ENCODE measurements at places on chromosomes 16 and 17.

DNA sequence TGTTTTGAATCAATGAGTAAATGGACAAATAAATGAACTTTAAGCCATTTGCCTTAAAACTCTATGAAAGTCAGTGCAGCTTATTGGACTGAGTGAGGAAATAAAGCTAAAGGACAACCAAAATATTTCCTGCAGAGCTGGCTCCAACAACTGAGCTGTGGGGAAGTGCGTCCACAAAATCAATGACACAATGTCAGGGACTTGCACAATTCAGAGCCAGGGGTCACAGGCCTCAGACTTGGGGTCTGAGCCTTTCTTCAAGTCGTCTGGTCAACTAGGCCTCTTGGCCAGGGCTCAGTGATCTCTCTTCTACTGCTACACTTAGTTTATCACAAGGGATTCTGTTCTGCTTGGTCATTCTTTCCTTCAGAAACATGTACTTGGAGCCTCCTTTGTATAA is 26.2 kb upstream of the RHBDL3 start:
- DNase-seq, result no peak

DNA sequence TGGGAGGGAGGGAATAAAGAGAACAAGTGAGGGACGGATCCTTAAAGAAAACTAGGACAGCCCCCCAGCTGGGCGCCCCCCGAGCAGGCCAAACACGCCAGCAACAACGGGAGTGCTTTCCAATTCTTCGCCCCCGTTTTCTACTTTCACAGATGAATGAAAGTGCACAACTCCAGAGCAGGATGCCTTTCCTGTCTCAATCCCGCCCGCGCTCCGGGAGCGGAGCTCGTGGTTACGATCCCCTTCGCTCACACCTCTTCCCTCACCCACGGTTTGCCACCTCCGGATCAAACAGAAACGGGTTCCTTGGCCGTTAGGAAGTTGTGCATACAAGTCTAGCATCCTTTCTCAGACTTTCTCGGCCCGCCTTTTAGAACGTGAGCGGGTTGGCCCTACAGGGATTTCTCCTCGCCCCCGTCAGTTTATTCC is 680 bp downstream of the SKA2 start:
- DNase-seq, result no peak

DNA sequence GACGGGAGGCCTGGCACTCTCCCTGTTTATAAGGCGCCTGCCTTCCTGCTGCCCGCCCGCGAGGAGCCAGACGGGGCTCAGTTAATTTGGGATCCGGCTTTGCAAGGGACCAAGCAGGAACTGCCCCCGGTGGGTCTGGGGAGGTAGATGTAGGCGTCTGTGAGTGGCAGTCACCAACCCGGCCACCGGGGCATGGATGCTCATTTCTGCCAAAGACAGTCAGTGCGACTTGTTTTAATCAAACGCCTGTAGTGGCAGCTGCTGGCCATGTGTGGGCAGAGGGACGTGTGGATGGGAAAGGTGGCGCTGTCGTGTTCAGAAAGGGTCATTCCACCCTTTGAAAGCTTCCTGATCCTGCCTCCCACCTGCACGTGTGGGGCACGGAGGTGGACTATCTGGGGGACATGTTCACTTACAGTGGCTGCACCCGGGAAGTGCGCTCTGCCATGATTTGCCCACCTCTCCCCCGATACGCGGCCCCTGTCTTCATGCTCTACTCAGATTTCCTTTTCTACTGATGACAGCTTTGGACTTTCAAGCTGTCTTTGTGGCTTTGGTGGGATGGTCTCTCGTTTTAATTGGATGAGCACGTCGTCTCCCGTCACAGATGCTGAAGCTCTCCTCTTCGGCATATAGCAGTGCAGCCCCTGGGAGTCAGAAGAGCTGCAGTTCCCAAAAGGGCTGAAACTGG is 60.3 kb upstream of the CIBAR2 start:
- DNase-seq, result no peak

- DNase-seq, result no peak
These were observed at the start of gene HS3ST4 for GRCh38 chr16:25691519-25692091. HS3ST4 (plus strand) TSS chr16:25691959.

- DNase-seq, result peak; percentile 89
These were observed 1.8 kb upstream of the ZNF500 start for GRCh38 chr16:4768549-4769305.

DNA sequence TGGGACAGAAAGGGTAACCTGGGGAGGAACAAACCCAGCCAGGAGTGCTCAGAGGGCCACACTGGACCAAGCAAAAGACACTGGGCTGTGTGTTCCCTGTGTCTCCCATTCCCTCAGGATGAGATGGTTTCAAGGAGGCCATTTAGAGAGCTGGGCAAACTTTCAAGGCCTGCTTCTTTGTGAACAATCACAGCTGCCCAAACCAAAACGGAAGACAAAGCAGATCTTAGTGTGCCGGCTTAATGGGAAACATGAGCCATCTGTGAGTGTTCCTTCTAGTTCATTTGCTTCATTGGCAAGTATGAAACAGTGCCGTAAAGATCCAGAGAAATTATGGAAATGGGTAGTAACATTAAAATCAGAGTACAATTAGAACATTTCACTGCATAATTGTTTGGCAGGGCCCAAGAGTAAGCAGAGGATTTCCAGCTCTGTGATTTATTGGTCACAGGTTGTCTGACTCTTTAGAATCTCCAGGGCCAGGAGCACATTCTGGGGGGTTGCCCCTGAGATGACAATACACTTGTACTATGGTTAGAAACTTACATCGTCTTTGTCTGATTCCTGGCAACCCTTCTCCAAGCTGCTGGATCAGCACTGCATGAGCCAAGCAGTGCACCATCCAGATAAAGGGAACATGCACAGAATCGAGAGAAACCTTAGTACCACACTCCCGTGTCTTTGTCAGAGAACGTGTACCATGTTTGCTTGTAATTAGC is 412.1 kb downstream of the RBFOX1 start:
- no peak for DNase-seq

- no peak for DNase-seq
These were observed 70.5 kb upstream of the DHX40 start for GRCh38 chr17:59494757-59495368.

GRCh38 chr17:2388020-2388682 is 12.7 kb downstream of the MNT start:
- DNase-seq, result no peak

DNA sequence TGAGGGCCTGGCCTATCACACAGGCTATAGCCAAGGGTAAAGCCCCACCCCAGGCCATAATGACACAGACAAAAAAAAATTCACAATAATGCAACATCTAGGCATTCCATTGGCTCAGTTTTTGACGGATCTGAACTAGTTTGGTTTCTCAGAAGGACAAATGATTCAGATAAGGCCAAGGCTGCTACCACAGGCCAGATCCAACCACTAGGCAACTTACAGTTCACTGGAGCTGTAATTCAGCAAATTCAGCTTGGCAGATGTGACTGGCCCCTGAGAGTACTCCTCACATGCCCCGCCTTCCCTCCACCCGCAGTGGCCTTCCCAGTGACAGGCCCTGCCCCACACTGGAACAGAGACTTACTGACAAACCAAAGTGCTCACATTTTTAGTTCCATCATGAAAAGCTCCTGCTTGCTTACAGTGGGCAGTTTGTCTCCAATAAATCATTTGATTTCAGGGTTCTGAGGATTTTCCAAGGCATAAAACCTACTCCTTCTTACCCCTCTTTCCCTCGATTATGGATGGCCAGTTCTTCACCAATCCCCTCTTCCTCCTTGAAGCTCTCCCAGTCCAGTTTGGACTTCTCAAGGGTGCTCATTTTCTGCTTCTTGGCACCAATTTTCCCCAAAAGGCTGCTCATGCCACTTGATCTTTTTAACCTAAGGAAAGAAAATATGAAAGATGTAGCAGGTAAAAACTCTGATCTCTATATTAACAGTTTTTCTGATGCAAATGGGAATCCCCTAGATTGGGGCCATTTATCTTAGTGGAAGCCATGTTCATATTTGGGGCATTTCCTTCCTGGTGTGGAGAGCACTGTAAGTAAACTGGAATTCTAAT is 53.3 kb upstream of the BCAR1 start:
- no peak for DNase-seq

DNA sequence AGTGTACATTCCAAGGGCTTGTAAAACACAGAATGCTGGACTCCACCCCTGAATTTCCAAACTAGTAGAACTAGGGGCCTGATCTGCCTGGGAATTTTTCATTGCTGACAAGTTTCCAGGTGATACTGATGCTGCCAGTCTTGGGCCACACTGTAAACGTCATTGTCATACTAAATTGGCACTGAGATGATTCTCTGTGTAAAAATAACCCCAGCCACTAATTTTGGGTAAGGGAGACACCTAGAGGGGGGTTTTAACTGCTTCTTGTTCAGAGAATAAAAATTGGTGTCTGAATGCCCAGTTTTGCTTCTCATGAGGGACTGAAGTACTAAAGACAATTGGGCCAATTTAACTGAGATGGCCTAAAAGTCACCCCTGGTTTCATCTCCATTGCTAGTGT is 5.0 kb upstream of the CDH13 start:
- no peak for DNase-seq

- no peak for DNase-seq
These were observed 995.5 kb upstream of the GOT2 start for GRCh38 chr16:59729613-59730012.

DNA sequence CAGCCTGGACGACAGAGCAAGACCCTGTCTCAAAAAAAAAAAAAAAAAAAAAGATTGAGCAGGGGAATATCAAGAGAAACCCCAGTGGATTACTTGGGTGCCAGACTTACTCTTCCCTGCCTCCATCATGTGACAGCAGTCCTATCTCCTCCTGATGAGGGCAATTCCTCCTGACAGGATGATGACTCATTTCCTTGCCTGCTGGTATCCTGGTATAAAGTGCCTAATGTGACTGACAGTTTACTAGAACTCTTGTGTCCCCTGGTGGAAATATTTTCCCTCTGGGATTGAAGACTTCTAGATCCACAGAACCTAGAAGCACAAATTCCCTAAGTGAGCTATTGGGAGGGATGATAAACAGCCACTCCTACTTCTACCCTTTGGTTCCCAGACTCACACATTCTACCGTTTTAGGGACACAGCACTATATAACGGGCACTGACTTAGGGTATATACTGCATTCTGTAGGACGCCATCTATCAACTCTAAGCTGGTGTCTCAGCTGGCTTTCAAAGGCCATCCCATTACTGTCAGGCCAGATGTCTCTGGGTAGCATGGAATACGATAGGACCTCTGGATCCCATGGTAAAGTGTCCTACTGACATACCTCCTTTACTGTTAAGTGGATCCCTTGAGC is 114.6 kb upstream of the MED13 start:
- DNase-seq, result no peak

DNA sequence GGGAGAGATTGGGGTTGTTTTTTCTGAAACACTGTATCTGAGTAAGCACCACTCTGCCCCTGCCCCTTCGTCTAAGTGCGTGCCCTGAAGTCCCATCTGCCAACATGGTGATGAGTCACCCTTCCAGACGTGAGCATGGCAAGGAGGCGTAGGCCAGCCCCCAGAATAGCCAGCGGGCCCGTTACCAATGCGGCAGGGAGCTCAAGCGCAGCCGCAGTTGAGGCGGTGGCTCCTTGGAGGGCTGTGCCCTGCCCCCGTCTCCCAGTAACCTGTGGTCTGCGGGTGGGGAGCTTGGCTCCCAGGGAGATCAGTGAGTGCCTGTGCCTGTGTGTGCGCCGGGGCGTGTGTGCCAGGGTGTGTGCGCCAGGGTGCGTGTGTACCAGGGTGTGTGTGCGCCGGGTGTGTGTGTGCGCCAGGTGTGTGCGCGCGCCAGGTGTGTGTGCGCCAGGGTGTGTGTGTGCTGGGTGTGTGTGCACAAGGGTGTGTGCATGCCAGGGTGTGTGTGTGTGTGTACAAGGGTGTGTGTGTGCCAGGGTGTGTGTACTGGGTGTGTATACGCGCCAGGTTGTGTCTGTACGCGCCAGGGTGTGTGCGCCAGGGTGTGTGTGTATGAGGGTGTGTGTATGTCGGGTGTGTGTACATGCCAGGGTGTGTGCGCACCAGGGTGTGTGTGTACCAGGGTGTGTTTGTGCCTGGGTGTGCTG is 98.6 kb upstream of the CHMP6 start:
- no peak for DNase-seq

- DNase-seq, result peak; percentile 23
These were observed 28.5 kb upstream of the SLC7A5 start for GRCh38 chr16:87897521-87898505.

DNA sequence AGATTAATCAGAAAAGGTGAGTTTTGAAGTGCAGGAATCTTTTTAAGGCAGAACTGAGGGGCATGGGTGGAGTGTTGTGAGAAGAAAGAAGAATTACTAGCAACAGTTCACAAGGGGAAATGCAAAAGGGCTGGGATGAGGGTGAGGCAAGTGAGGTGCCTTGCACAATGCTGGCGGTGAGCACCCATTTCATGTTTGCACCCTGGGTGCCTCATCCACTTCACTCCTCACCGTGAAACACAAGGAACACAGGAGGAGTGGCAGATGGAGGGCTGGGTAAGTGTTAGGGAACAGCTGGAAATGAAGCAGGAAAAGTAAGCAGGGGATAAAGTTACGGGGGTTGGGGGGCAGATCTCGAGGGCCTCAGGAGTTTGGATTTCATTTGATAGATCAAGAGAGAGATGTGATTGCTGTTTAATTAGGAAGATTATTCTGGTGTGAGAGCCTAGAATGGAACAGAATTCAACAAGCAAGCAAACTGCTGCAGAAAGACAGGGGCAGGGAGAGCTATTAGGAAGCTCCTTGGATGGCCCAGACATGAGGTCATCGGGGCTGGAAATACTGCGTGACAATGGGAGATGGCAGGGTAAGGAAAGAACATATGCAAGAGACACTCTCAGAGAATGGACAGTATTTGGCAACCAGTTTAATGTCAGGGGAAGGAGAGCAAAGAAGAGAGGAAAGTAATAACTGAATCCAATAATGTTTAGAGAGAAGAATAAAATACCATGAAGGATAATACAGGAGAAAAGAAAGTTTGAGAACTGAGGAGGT is 8.3 kb upstream of the HEATR6 start:
- peak; percentile 20 for DNase-seq

DNA sequence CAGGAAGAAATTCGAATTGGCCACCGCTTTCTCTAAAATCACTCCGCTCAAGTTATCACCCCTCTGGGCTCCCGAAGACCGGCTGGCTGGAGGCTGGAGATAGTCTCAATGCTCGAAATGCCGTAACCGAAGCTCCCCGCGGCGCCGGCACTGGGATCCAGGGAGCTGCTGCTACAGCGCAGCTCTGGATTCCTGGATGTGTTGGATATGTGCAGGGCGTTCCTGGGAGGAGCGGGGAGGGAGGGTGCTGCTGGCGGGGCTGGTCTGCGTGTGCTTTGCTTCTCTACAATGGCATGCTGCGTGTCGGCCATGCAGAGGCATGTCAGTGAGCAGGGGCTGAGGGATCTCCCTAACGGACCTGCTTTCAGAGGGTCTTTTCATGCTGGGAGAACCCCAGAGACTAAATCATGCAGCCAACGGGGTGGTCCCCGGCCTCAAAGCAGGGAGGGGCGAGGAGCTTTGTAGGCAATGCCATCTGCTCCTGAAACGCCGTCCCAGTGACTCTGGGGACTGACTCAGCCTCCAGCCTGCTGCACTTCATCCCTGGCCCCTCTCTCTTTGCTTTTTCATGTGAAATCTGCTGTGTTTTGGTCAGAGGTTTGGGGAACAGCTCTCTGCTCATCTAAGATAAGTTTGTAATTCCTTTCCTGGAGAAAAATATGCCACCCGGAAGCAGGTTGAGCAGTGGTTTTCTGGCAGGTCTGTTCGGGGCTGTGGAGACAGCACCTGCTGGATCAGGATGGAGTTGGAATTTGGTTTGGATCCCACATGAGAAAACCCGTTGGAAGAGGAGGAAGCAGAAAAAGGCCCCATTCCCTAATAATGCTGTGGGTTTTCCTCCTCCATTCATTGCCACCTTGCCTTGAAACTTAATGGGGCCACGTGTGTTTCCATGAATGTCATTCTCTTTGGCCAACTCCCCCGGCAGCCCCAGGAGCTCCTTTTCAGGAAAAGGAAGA is 311.4 kb downstream of the SEC14L1 start:
- no peak for DNase-seq

Data from CD4-positive, alpha-beta T cell treated with Interleukin-1 beta for 1 hour (primary cell).